ENCODE measurements at places on chromosomes 11 and 22.

DNA sequence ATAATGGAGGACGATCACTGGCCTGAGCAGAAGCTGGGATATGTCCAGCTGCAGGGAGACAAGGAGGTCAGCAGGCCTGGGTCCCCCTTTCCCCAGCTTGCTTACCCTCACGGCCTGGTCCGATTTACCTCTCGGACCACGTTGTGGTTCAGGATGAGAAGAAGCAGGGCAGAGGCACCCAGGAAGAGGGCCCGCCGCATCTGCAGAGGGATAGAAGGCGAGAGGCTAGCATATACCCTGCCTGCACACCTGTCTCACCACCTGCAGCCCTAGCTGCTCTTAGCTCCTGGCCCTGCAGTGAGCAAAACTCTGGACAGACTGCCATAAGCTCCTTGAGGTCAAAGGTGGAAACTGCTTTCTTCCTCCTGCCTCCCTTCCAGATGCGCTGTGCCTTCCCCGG lies 1.3 kb downstream of the RNF215 start:
- DNase-seq: no peak

DNA sequence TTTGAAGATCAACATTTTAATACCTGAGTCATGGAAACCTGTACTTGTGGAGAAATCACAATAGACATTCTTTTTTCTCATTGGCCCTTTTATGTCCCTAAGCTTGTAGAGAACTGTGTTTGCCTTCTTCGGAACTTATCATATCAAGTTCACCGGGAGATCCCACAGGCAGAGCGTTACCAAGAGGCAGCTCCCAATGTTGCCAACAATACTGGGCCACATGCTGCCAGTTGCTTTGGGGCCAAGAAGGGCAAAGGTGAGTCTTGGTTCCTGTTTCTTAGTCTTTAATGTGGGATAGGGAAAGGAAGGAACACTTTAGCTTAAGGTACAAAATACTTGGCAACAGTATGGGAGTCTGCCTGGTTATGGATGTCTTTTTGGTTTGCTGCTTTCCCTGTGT lies 44.2 kb downstream of the CTNND1 start:
- DNase-seq: no peak

DNA sequence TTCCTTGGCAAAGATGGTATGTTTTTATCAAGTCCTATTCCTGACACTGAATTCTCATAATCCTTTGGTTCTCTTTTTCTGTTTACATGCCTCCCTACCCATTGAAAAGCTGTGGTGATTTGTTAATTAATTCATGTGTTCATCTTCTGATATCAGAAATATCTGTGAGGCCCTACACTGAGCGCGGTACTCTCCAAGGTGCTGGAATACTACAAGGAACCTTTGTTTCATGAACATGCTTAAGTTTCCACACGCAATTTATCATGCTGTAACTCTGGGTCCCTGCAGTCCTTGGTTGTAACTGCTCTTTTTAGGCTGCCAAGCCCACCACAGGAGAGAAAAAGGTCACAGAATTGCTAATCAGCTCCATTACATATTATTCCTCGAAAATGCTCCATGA lies 331.8 kb downstream of the FAT3 start:
- DNase-seq: no peak

DNA sequence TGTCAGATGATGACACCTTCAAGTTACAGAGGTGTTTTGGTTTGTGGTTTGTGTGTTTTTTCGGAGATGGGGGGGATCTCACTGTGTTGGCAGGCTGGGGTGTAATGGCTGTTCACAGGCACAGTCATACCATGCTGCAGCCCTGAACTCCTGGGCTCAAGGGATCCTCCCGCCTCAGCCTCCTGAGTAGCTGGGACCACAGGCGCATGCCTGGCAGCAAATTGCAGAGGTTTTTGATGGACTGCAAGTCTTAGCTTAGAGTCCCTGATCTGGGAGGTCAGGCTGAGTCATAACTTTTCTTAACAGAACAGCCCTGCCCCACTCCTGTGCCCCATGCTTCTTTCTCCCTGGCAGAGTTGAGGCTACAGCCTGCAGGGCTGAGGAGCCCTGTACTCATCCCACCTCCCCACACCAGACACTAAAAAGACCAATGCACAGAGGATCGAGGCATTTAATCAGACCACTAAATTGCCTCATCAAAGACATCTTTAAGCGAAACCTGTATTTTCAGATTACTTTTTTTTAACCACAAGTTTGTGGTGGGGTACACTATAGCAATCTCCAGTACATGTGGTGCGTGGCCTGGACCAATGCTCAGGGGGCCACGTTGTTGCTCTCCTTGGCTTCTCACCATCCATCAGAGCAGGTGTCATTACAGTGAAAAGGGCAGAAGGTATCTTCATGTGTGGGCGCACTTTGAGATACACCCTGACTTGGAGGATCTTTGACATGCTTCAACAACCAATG lies 17.1 kb upstream of the ADORA2A start:
- DNase-seq: no peak

- peak; percentile 82 for DNase-seq
Measured at GRCh38 chr11:35373284-35373933, 45.9 kb downstream of the SLC1A2 start.

GRCh38 chr22:31583861-31584485 lies 78.0 kb downstream of the PISD start:
- DNase-seq: no peak

DNA sequence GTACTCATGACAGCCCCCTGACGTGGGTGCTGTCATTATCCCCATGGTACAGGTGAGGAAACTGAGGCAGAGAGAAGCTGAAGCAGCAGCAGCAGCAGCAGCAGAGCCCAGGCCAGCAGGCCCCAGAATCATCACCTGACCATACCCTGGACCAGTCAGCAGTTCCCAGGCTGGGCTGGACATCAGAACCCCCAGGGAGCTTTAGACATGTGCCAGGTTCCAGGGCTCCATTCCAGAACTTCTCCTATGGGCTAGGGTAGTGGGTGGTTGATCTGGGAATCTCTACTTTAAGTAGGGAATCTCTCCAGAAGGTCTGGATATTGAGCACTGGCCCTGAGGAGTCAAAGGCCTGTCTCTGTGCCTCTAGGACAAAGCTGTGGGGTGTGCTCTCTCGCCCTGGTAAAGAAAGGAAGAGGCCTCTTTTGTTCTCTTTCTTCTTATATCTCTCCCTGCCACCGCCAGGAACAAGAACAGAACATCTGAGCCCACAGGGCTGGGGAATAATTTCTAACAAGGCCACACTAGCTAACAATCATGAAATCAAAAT lies 26.6 kb downstream of the MAFF start:
- DNase-seq: no peak

DNA sequence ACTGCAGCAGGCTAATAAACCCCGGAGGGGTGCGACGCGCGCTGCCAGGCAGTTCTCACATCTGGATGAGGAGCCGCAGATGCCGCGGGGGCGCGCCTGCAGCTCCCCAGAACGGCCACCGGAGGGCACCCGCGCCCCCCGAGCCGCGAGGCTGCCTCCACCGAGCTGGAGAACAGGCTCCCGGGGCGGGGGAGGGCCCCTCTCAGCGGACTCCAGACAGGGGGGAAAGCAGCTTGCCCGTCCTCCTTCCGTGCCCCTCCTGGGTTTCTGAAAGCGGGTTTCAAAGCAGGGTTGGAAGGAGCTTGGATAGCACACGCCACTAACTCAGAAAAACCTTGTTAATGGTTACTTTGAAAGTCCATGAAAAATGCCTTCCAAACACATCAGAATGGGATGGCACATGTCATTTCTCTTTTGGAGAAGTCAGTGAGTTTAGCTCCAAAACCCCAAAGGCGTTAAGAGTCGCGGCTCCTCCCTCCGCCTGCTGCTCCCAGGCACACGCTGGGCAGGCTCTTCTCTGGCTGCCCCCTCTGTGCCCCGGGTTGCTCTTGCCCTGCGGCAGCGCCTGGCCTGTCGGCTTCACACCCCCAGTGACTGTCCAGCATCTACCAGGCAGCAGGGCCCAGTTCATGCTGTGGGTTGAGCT lies 317.8 kb downstream of the NTM start:
- no peak for DNase-seq

DNA sequence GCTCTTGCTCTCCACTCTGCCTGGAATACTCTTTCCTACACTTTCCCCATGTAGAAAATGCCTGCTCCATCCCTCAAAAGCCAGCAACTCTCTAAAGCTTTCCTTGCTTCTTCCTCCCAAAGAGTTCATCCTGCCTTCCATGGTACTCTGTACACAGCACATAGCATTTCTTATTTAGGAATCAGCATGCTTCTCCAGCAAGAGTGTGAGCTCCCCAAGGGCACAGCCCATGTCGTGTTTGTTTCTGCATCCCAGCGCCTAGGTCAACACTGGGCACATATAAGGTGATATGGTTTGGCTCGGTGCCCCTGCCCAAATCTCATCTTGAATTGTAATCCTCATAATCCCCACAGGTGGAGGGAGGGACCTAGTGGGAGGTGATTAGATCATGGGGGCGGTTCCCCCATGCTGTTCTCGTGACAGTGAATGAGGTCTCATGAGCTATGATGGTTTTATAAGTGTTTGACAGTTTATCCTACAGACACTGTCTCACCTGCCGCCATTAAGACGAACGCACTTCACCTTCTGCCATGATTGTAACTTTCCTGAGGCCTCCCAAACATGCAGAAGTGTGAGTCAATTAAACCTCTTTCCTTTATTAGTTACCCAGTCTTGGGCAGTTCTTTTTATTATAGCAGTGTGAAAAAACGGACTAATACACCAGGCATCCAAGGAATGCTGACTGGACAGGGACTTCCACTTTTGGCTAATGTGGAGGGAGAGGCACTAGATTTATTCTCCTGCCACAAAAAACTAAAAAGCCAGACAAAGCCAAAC lies 8.2 kb downstream of the VPS37C start:
- DNase-seq: peak; percentile 62

DNA sequence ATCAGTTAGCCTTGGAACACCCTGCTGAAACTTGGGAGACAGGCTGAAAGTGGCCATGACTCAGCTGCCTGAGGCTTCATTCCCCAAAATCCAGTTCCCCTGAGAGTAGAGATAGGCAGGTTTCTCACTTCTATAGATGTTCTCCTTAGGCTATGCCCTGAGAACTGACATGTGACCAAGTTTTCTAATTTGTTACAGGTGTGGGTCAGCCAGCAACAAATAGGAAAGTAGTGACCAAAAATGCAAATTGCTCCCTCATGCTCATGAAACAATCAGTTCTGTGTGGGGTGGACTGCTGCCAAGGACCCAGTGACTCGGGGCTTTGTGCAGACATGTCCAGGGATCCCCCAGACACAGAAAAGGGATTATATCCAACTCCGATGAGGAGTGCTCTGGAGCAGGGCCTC lies 7.3 kb upstream of the CCDC15 start:
- no peak for DNase-seq

- no peak for DNase-seq
Measured at GRCh38 chr11:108210441-108210840, 12.0 kb downstream of the NPAT start.

DNA sequence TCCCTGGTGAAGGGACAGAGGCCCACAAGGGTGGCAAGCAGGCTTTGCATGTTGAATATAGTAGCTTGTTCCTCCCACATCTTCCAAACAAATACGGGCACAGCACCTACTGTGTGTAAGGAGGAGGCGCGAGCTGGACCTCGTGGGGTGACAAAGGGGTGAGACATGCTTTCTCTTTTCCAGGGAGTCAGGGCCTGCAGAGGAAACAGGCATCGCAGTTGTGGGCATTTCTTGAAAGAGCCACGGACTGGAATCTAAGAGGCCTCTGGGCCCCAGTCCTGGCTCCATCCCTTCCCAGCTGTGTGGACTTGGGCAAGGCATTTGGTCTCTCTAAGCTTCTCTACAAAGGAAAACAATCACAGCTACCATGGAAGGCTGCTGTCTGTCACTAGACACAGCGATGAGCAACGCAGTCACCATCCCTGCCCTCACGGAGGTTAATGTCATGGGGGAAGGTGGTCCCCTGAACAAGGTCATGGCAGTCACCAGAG lies 13.0 kb upstream of the CDC42EP1 start:
- DNase-seq: no peak

DNA sequence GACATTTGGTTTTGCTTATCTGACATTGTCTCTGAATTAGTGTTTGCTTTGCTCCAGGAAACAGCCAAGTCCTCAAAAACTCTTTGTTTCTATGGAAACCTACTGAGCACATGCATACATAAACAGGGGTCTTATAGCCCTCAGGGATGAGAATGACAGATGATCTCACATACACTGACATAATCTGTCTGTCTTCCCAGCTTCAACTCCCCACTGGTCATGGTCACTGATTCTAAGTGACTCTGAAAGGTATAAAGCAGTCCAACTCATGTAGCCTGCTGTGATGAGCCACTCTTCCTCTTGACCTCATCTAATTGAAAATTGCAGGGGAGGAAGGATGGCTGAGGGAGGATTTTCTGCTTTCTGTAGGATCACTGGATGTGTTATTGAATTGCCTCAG lies 12.6 kb downstream of the ZNF143 start:
- DNase-seq: peak; percentile 73

- no peak for DNase-seq
Measured at GRCh38 chr11:47480762-47481161, 31.8 kb upstream of the RAPSN start.

DNA sequence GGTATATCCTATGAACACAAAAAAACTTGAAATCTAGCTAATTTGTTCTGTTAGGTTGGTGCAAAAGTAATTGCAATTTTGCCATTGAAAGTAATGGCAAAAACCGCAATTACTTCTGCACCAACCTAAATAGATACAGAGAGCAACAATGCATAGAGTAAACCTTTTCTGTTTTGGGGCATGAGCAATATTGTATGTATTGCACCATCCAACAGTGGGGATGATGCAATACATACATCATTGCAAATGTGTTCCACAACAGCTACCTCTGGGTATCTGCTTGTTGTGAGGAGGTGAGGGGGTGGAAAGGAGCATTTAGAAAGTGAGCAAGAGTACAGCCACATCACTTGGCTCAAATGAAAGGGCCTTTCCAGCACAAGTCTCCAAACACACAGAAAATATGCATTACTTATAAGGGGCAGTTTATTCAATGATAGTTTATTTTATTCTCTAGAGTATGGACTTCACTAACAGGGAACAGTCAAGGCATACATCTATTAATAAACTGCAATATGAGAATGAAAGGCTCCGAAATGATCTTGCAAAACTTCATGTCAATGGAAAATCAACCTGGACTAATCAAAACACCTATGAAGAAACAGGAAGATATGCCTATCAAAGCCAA lies 77.3 kb downstream of the DEUP1 start:
- no peak for DNase-seq

DNA sequence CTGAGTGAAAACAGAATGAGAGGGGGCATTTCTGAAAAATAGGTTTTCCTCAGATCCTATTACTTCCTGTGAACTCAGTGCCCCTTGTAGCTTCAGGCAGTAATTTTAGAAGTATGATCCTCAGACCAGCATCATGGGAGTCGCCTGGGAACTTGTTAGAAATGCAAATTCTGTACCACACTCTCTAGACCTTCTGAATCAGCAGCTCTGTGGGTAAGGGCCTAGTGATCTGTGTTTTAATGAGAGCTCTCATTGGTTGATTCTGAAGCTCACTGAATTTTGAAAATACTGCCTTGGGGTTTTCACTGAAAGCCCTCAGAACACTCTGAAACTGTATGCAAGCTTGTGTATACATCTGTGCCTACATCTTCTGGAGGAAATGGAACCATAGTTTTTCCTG lies 647.2 kb upstream of the ANO5 start:
- no peak for DNase-seq

- DNase-seq: no peak
Measured at GRCh38 chr22:23564276-23564675, 15.8 kb downstream of the IGLL1 start.

- no peak for DNase-seq
Measured at GRCh38 chr11:107741044-107741823, 29.4 kb upstream of the SLN start.

GRCh38 chr11:6932145-6932544 lies 5.9 kb downstream of the ZNF215 start:
- DNase-seq: no peak

GRCh38 chr11:75939992-75940391 lies 125.0 kb downstream of the UVRAG start:
- DNase-seq: no peak

All from RCC 7860 (cell line).